GM12865 (cell line): ENCODE measurements at places on chromosomes 16 and 17.

DNA sequence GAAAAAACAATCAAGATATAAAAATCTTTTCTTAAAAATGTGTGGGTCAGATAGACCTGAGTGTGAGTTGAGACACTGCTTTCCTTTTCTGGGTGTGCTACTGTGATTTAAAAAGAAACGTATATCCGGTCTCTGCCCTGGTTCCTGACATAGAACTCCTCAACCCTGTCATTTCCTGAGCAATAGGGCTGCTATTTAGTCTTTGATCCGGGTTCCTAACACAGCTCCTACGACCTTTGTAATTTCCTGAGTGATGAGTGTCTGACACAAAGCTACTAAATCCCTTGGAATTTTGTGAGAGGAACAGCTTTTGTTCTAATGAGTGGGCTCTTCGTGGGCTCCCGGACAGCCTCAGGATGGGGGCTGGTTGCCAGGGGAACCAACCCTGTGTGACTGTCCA, 93.9 kb upstream of the FA2H start:
- DNase-seq: no peak

GRCh38 chr17:29342158-29342765, 47.9 kb upstream of the TAOK1 start:
- DNase-seq: no peak

DNA sequence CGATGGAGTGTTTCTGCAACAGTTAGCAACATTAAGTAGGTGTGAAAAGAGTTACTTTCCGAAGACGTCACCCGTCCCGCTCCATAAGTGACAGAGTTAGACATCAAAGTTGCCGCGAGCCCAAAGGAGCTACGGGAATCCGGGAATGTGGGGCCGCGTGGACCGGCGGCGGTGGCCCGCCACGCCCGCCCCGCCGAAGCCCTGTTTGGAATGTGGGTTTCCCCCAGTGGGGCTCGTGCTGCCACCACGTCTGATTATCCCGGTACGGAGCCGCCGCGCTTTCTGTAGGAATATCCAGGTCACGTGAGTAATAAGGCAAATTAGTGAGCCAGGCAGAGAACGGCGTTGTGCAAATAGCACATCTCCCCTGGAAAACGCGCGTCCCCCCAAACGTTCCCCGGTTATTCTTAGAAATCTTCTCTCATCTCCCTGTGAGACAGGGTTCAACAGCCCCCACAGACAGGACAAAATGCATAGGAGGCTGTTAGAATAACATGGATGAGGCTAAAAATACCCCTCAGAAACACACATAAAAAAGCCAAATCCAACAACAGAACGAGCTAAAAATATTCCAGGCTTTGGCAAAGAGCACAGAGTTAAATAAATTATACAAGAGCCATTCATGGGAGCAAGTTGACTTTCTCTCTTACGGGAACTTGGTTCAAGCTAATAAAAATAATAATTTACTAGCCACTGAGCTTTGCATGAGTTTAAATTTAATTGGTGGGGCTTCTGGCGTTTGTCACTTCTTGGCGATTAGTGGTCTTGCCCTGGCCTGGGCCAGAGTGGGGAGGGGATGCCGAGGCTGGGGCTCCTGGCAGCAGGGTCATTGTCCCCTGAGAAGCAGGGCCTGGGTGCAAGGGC, 8.6 kb downstream of the BAHCC1 start:
- DNase-seq: no peak

- no peak for DNase-seq
These were observed 75.2 kb upstream of the RNU2-1 start for GRCh38 chr17:43308999-43309398.

GRCh38 chr17:382644-383533, 30.3 kb upstream of the RPH3AL start:
- no peak for DNase-seq
